Stimulated activated CD4-positive, alpha-beta T cell treated with anti-CD3 and anti-CD28 coated beads, Interleukin-1b, Interleukin-23, amount 100 ng/mL, for 24 hours (primary cell): ENCODE measurements at places on chromosomes 1 and 21.

- DNase-seq: no peak
These were observed 16.2 kb upstream of the MPL start for GRCh38 chr1:43321331-43321891.

DNA sequence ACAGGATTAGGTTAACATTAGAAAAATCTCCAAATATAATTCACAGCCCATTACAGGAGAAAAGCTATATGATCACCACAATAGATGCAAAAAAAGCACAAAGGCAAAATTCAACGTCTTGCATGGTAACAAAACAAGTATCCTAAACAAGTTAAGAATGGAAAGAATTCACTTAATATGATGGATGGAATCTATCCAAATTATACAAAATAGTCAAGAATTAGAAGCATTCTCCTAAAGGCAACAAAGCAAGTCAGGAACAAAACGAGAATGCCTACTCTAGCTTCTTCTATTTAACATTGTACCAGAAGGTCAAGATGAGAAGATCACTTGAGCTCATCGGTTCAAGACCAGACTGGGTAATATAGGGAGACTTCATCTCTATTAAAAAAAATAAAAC lies 442.8 kb downstream of the SETD4 start:
- DNase-seq: no peak

DNA sequence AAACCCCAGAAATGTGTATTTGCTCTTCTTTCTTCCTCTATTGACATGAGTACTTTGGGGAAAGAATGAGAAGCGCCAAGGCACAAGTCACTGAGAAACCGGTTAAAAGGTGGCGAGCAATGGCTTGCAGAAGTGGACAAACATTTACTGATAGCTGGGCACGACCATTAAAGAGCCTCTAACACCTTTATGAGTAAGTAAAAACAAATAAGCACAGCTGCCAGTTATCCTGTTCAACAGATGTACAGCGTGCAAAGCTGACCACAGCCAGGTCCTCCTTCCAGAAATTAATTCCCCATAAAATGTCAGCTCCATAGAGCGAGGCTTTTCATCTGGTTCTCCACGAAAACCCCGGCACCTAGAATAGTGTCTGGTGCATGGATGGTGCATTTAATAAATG lies 72.7 kb downstream of the CAPZB start:
- DNase-seq: no peak

GRCh38 chr1:242523719-242524570 lies 552 bp downstream of the PLD5 start:
- DNase-seq: no peak

DNA sequence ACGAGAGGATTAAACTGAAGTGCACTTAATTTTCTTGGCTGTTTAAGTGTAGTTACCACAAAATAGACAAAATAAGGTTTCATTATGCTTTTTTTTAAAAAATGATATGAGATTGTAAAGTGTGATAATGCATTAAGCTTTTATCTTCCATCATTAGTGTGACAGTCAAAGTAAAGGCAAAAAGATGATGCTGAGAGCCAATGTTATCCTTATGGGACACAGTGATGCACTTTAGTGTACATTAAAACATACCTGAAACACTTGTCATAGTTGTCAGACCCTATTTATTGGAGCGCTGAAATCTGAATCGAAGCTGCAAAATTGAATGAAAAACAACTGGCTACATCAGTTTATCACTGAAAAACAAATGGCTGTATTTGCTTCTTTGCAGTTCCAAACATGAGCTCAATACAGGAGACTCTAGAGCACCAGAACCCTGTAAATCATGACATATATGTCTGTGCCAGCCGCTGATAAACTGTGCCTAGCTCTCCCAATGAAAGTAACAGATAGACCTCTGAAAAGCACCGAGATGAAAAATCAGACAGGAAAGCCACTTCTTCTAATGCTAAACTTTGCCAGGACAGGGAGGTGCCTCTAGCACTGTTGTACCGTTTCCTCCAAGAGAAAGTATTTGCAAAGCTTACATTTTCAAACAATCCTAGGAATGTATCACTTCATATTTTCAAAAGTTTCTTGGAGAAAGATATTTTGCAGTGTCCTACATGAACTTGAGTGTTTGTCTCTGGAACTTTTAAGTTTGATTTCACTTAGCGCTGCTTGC lies 120.7 kb upstream of the TMPRSS15 start:
- DNase-seq: no peak

DNA sequence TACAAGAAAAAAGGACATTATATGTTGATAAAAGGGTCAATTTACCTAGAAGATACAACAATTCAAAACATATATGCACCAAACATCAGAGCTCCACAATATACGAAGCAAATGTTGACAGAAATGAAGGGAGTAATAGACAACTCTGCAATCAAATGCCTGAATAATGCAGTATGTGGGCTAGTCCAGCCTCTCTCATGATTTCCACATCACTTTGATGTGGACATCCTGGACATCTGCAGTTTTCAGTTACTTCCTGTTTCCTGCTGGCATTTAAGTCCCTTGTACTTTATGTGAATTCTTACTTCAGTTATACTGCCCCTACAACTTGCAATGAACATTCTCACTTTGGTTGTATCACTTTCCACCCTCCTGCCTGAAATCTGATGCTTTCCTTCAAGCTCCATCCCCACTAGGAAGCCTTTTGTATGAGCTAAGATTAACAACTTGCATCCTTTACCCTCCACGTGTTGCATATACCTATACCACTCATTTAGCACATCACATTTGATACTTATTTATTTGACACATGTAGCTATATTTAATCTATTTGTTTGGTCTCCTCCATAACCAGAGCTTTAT lies 36.7 kb downstream of the DISC1 start:
- DNase-seq: no peak

GRCh38 chr1:44483089-44483874 lies 78.2 kb downstream of the RNF220 start:
- no peak for DNase-seq

DNA sequence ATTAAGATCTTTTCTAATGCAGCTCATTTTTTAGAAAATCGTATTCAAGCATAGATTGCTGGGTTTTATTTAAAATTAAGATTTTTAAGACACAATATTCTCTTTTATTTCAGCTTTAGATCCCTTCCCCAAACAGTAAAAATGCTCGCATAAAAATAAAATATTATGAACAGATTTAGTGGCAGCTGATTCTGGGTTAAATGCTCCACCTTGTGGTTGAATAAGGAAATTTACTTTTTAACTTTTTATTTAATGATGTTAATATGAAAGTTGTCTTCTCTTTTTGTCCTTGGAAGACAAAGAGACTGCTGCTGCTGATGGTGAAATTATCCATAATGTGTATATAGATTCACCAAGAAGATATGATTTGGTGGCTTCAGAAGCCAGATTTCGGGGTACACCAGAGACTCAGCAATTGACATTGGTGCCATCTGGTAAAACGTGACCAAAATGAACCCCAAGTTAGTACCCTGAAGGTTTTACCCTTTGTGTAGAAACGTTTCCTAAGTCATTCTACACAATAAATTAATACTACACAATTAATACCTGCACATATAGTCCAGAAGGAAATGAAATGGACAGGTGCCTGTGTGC lies 128.0 kb downstream of the ADAMTS1 start:
- no peak for DNase-seq

GRCh38 chr1:195019385-195019784 lies 1588.9 kb downstream of the KCNT2 start:
- DNase-seq: no peak

DNA sequence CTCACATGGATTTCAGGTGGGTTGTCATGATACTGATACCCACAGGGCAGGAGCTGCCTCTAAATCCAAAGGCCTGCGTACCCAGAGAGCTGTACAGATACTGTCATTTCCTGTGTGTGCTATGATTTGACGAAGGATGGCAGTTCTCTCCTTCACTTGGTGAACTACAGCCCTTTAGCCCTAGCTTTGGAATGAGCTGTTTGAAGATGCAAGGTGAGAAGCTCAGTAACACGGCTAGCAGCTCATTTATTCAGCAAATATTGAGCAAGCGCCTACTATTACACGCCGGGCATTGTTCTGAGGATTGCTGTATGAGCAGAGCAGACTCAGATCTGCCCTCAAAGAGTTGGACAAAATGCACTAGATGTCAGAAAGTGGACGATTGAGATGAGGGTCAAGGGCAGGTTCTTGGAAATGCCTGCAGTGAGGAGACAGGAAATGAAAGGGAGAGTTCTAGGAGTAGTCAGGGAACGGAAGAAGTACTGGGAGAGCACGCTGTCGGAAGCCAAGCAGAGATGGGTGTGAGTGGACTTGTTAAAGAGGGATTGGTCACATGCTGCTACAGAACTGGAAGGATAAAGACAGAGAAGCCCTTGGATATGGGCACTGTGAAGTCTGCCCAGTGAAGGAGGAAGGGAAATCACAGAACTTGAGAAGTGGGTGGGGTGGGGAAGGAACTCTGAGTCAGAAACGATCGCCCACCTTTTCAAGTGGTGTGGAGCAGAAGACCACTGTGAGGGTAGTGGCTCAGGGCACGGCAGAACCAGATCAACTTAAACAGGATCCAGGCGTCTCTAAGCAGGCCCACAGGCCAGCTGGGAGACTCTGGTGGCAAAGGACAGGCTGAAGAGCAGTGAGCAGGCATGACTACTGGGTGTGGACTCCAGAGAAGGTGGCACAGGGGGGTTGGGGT lies 7.1 kb downstream of the PTGFRN start:
- DNase-seq: no peak

GRCh38 chr1:25615563-25616094 lies 962 bp upstream of the MAN1C1 start:
- DNase-seq: no peak

GRCh38 chr1:61450872-61451571 lies 273.9 kb downstream of the TM2D1 start:
- no peak for DNase-seq

DNA sequence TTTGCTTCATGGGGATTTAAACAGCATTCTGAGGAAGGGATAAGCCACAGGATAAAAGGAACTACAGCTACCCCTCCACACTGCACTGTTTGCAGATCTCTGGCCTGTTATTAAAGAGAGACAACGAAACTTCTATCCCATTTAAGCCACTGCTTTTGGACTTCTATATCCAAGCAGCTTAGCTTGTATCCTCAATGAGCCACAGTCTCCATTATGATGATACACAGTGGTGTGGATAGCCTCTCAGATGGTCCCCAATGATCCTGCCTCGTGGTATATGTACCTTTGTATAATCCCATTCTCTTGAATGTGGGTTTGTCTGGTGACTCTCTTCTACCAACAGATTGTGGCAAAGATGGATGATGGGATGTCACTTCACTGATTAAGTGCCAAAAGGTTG lies 36.0 kb upstream of the MARK1 start:
- no peak for DNase-seq

DNA sequence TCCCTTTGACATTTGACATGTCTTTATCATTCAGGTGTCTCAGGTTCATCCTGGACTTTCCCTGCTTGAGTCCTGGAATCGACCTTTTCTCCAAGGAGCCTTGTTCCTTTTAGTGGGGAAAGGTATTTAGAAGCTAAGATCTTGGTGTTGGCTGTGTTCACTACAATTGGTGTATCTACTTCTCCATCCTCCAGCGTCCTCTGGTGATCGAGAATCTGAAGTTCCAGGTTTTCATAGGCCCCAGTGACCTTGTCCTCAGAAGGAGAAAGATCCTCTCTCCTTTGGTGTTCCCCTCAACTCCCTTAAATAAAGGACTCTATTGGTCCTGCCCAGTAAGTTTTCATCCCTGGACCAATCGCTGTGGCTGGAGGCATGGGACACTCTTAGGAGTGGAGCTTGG lies 22.1 kb downstream of the MROH7 start:
- DNase-seq: no peak

DNA sequence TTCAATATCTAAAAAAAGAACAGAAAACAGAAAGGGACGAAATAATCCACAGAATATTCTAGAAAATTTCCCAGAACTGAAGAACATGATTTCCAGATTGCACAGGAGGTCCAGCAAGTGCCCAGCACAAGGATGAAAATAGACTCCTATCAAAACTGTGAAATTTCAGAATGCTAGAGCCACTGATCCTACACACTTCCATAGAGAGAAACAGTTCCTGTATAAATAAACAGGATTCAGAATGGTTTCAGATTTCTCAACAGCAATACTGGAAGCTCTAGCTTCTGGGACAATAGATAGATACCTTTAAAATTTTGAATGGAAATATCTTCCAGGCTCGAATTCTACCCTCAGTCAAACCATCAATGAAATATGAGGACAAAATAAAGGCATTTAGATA lies 4.6 kb downstream of the TARBP1 start:
- no peak for DNase-seq

GRCh38 chr1:207429963-207430362 lies 24.2 kb upstream of the CR2 start:
- DNase-seq: no peak
